ENCODE measurements at places on chromosomes 7 and 10. TPM values are rescaled to one million over a fixed set of nuclear protein-coding genes. Genes with fewer than 3 reads are reported as not detected.

The DLX6 gene
- 0.25 TPM for total RNA-seq

The OR2A7 gene
- total RNA-seq = 0.64 TPM

The SH3PXD2A gene
- total RNA-seq = 17.3 TPM

The AKR1C4 gene
- not detected for total RNA-seq

The NKX1-2 gene
- 0.07 TPM for total RNA-seq

The STRA8 gene
- not detected for total RNA-seq

The HOXA11 gene
- not detected for total RNA-seq

The CDHR1 gene
- total RNA-seq = 0.75 TPM

The NEBL gene
- total RNA-seq = 3.7 TPM

The LOXL4 gene
- total RNA-seq = 41.2 TPM

The ZNF485 gene
- 4.1 TPM for total RNA-seq

The TLL2 gene
- 7.6 TPM for total RNA-seq

All from astrocyte (in vitro differentiated cells and primary cell).